NCI-H2081 (cell line): ENCODE measurements at places on chromosomes 2 and 18.

DNA sequence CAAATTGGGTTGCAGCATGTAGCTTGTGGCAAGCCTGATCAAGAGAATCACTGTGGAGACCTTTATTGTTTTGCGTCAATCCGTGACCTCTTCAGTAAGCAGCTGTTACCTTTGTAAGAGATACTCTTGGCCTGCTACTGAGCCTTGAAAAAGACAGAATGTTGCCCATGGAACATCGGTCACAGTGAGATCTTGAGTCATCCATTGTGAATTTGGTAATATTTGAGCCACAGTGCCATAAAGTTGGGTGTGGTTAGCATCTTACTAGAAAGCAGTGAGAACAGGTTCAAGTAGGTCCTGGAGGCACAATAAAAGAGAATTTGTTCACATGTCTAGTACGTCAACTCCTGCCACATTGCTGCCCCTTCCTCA lies 12.7 kb upstream of the EFR3B start:
- DNase-seq = no peak

DNA sequence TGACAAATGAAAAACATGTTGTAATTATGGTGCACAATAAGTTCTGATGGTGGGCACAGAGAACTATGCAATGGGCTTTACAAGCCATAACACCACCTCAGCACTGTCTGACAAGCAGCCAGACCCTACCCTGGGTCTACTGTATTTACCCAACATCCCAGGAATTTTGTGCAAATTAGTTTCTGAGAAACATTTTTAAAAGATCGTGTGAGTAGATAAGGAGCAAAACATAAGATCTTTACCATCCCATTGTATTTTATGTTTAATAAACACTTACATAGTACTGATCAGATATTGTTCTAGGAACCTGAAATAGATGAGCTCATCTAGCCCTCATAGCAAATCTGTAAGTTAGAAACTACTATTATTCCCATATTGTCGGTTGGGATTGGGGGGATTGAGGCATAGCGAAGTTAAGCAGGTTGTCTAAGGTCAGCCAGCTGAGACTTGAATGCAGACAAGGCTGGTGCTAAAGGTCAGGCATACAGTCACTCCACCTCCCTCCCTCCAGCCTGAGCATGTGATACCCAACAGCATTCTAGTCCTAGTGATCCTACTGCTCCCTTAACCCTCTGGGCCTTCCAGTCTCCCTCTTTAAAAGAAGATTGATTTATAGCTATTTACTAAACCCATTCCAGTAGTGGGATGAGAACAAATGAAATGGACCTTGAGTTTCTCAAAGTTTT lies 67.4 kb upstream of the STAM2 start:
- DNase-seq = no peak

DNA sequence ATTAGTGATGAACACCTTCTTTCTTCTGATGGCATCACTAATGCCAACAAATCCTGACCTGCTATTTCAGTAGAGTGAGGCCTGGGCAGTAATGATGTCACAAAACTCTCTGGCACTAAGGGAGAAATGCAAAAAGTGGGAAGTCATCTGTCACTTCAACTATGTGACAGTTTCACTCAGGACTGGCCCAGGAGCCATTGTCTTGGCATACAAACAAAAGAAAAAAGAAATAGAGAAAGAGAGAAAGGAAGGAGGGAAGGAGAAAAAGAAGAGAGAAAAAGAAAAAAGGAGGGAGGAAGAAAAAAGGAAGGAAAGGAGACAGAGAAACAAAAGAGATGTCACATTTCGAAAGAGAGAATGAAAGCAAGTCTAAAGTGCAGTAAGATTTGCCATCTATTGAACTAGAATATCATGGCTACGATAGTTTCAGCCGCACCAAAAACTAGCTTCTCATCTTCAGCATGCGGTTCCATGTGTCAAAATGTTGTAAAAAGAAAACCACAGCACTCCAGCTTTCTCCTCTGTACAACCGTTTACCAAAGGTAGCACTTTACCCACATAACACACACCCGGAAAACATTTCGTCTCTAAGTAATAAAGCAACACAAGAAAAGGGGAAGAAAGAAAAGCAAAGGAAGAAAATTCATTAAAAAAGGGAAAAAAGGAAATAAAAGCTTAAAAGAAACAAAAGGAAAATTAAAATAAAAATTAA lies 50.1 kb downstream of the CD226 start:
- no peak for DNase-seq

DNA sequence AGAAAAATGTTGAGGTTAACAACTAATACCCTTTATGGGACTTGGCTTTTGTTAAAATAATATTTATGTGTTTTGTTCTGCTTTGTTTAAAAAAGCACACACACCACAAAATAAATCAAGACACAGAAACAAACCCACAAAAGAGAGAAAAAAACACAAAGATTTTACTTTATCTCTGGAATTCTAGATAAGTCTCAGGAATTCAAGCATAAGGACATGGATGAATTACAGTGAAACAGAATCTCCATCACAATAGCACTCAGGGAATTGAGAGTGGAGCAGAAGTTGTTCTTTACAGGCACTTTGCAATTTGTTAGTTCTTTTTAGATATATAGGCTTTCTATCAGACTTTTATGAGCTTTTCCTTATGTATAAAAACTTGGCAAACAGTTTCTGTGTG lies 360.9 kb upstream of the ZC3H15 start:
- no peak for DNase-seq

GRCh38 chr2:1915746-1916145 lies 171.4 kb upstream of the PXDN start:
- DNase-seq = no peak

GRCh38 chr2:42404676-42405075 lies 43.7 kb upstream of the COX7A2L start:
- DNase-seq = no peak

DNA sequence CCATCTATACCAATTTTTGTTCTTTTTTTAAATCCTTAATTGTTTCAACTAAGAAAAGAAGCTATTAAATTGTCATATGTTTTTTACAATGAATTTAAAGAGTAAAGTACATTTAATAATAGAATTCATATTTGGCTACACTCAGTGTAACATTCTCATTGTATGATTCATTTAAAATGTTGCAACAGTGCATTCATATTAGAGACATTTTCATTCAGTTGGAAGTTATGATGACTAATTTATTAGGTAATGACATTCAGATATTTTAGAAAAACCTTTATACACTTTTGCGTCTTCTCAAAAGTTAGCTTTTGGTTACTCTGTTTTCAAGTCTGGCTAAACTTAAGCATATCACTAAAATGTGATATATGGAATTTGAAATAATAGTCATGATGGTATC lies 887.5 kb upstream of the NRXN1 start:
- no peak for DNase-seq

DNA sequence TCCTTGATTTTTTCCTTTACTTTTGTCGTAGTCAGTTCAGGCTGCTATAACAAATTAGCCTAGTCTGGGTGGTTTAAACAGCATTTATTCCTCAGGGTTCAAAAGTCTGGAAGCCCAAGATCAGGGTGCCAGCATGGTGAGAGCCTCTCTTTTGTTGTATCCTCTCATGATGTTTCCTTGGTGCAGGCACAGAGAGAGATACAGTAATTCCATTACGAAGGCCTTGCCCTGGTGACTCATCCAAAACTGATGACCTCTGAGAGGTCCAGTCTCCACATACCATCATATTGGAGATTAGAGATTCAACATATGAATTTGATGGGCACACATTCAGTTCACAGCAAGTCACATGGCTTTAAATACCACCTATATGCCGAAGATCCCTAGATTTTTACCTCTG lies 253.8 kb downstream of the CYRIA start:
- no peak for DNase-seq

- no peak for DNase-seq
Observed at GRCh38 chr2:136131484-136131960, 13.6 kb upstream of the CXCR4 start.

DNA sequence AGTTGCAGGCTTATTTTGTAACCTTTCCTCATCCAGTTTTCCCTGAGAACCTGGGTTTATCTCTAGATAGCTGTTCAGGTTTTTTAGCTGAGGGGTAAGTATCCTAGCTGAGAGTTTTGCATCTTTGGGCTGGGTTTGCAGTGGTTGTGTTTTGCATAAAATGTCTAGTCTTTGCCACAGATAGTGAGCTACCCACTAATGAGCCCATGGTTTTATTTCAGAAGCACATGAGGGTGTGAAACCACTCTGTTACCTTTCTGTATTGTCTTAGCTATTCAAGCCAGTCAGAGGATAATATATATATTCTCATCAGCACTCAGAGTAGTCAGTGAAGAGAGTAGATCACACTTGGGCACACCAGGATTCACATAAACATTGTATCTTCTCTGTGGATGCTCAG lies 24.6 kb upstream of the TXNDC2 start:
- no peak for DNase-seq

GRCh38 chr18:46167971-46168370 lies 63.8 kb downstream of the HAUS1 start:
- no peak for DNase-seq

- DNase-seq = peak; percentile 19
Observed at GRCh38 chr2:197113275-197113711, 186.8 kb upstream of the PGAP1 start.

- DNase-seq = no peak
Observed at GRCh38 chr2:209671020-209671680, 100.5 kb upstream of the UNC80 start.

GRCh38 chr18:55605733-55606338 lies 17.8 kb upstream of the TCF4 start:
- DNase-seq = no peak

DNA sequence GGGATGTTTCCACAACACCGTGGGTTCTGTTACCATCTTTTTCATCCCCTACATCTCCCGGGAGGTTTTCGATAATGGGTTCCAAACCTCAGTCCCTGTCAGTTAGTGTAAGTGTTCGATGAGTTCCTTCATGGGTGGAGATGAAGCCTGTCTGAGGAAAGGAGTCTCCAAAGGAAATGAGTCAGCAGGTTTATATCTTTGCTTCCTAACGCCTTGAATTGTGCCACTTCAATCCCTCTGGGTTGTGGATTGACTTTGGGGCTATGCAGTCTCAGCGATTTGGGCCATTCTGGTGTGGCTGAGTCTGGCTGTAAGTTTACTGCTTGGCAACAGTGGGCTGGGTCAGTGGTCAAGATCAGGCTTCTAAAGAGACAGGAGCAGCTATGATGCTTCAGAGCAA lies 1.2 kb downstream of the SERPINB5 start:
- no peak for DNase-seq

GRCh38 chr2:232955856-232956255 lies 57.2 kb downstream of the NGEF start:
- no peak for DNase-seq

DNA sequence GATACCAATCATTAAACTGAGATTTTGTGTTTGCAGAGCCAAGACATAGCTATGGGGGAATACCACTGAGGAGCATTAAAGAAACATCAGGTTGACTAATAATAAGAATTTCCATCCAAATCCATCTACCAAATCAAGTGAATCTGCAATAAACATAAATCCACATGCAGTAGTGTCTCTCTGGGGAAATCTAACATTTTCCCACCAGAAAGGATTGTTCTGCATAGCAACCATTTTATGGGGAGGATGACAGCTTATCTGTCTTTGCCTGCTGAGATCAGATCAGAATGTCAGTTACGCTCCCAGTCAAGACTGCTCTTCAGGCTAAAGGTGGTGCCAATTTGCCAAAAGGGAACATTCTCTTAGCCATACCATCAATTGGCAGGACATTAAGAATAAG lies 1098.9 kb upstream of the CHAC2 start:
- no peak for DNase-seq

GRCh38 chr2:241540771-241541561 lies 17.6 kb upstream of the BOK start:
- DNase-seq = no peak

- no peak for DNase-seq
Observed at GRCh38 chr18:62759704-62760402, 44.5 kb downstream of the PHLPP1 start.

DNA sequence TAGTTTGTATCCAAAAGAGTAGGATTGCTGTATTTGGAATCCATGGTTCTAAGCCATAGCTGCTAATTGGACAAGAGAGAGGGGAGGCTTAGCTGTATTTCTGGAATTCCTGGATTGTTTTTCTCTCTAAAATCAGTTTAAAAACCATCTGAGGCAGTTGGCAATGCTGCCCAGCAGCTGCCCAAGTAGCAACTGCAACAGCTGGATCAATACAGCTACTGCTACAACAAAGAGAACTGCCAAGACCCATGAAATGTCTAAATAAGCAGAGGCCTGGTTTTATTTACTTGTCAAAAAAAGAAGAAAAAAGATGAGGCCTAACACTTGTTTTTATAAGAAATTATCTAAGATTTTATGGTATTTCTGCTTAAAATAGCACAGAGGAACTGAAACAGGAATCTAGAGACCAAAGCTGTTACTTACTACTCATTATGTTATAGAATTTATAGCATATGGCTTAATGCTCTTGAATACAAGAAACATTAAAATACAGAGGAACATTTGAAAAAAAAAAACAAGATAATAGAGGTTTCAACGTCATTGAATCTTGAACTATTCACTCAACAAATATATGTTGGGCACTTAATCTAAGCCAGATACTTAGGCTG lies 39.1 kb downstream of the TMEFF2 start:
- no peak for DNase-seq

DNA sequence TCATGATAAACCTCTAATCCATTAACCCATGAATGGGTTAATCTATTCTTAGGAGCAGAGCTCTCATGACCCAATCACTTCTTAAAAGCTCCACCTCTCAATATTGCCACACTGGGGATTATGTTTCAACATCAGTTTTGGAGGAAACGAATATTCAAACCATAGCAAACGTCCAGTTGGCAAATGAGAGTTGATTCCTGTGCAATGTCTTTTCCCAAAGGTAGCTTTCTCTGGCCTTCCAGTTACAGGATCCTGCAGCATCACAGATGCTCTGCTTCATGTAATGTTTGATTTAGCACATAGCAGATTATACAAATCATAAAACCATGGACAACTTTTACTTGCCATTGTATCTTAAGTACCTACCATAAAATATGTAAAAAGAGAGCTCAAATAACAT lies 481.0 kb downstream of the TNS1 start:
- no peak for DNase-seq

GRCh38 chr2:132366421-132367180 lies 50.0 kb upstream of the GPR39 start:
- no peak for DNase-seq

DNA sequence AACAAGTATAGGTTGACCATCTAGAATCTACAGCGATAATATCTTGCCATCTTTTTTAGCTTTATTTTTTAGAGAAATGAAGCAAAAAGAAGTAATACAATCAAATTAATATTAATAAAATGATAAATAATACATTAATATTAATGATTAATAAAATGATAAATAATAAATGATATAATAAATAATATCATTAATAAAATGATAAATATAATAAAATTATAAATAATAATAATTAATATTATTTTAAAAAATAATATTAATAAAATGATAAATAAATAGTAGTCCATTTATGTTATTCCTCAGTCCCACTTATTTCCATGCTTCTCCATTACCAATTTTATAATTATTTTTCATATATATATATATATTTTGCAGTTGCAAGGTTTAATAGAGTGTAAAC lies 3.2 kb upstream of the REG3A start:
- DNase-seq = no peak

DNA sequence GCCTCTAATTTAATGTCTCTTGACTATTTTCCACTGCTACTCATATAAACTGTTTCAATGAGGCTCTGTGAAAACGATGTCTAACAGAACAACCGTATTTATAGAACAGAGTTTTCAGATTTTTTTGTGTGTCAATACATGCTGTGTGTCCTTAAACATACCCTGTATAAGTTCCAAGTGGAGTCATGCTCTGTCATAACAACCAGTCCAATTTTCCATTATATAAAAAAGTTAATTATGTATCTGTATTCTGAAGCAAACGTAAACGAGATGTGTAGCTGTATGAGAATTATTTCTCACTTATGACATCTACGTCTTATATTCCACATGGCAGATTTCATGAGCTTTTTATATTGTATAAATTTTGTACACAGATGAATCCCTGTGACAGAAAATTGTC lies 13.9 kb upstream of the GULP1 start:
- no peak for DNase-seq
